ENCODE measurements at places on chromosomes 11 and 22. TPM values are rescaled to one million over a fixed set of nuclear protein-coding genes. Genes with fewer than 3 reads are reported as not detected.

GRCh38 chr11:124026498-124026897, at the start of gene OR10G8:
OR10G8 (plus strand) TSS chr11:124026798; CDS start chr11:124029623, 2,825 bp downstream.
- DNase-seq, result no peak

The CYP2D6 gene
- 0.37 TPM for total RNA-seq

GRCh38 chr22:18091916-18092526, 14.2 kb downstream of the PEX26 start:
- peak; percentile 88 for DNase-seq

GRCh38 chr11:37988031-37988430, 1390.0 kb upstream of the RAG2 start:
- no peak for DNase-seq

The SCUBE2 gene
- total RNA-seq, result 2.5 TPM

DNA sequence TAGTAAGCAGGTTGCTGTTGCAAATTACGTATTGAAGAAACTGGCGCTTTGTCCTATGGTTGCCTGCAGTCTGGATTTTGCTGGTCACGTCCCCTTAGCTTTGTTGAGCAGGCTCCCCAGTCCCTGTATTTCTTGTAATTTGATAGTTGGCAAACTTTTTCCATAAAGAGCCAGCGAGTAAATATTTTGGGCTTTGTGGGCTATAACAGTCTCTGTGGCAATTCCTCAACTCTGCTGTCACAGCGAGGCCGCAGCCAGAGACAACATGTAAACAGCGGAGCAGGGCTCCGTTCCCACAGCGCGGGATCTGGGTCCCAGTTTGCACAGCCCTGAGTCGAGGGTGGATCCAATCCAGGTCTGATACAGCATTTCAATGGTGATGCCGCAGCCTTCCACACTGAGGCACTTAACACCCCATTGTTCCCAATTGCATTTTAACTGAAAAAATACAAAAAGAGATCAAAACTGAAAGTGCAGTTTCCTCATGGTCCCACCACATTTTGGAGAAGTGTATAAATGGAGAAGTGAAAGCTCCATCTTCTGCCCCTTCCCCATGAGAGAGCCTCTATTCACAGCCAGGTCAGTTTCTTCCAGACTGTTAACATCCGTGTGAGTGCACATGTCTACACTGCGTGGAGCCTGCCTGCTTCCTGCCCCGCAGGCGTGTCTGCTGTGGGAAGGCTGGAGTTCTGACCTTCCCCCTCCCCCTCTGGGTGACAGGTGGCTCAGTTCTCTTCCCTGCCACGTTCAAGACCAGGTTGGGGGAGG, 89.1 kb downstream of the RPS6KA4 start:
- peak; percentile 80 for DNase-seq

DNA sequence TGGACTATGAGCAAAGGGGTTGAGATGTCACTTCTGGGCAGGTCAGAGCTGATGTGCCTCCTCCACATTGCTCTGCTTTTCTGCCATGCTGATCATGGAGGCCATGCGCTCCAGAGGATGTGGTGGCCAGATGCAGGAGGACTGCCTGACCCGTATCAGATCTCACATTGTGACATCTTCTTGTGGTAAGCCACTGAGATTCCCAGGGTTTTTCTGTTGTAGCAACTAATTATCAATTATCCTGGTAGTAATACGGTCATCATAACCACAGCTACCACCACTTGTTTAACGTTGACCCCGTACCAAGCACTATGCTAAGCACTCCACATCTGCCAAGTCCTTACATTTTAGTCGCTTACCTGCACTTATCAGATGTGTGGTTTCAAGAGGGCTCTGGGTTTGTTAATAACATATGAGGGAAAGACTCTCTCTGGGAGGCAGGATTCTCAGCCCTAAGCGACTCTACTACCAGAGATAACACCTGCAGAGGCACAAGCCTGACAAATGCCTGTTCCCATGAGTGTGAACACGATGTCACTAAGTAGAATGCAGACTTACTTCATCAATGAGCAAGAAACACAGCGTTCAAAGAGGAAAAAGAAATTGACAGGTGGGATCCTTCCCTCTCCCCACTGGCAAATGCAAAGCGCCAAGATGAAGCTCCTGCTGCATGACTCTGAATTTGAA, 63.6 kb upstream of the TIMP3 start:
- DNase-seq, result no peak

GRCh38 chr11:113317339-113317738, 3.0 kb downstream of the TTC12 start:
- DNase-seq, result no peak

DNA sequence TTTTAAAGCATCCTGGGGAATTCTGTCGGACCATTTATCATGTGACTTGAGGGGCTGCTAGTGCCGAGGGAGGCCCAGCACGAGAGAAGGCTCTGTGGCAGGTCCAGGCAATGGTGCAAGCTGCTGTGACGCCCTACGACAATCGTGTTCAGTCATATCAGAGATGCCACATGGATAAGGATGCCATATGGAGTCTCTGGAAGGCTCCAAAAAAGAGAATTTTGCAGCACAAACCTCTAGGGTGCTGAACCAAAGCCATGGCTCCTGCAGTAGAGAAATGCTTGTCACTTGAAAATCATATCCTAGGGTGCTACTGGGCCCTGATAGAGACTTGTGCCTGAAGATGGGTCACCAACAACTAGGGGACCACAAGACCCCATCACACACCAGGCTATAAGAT, 6.7 kb upstream of the CD6 start:
- DNase-seq, result no peak

DNA sequence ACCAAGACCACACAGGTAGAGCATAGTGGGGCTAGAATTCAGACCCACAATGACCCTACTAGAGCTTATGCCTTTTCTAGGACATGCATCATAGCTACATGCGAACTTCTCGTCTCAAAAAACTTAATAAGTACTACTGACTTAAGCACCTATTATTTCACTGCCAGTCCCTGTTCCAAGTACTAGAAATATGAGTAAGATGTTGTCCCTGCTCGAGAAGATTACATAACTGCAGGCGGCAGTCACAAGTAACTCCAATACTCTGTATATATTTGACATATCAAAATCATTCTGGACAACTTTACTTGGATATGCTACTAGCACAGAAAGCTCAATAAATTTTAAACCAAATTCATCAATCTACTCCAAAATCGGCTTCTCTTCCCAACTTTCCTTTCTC, 235.0 kb downstream of the TTC28 start:
- no peak for DNase-seq

GRCh38 chr11:102974552-102975280, 19.2 kb upstream of the MMP13 start:
- no peak for DNase-seq

DNA sequence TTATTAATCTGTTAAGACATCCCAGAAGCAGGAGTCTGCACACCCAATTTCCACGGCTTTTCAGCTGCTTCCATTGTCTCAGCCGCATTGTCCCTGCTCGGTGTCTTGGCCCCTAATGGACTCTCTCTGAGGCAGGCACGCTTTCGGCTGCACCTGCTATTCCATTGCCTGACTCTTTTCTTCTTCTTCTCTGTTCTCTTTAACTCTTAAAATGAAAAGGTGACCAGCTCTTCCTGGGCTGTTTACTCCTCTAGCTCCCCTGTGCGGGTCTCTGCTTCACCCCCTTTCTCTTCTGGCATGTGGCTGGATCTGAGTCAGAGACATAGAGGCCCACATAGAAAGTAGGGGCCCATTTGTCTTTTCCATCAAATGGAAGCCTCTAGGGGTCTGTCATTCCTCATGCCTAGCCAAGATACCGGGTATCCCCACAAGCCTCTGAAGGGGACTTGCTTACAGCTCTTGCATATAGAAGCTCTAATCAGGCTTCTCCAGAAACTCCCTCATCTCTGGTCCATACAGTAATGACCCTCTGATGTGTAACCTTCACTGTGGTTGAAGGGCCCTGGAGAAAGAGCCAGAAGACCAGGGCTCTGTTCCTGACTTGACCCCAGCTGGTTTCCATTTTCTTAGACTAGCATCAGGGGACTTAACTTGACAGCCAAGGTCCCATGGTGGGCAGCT, 243.9 kb downstream of the ST3GAL4 start:
- DNase-seq, result peak; percentile 6

The APOL5 gene
- not detected for total RNA-seq

- DNase-seq, result peak; percentile 92
Measured at GRCh38 chr11:1401656-1402221, 12.0 kb downstream of the BRSK2 start.

The LRRN4CL gene
- total RNA-seq, result 13.9 TPM

- no peak for DNase-seq
Measured at GRCh38 chr11:109027851-109028250, 363.0 kb downstream of the DDX10 start.

GRCh38 chr22:19550382-19550781, 26.2 kb upstream of the CLDN5 start:
- DNase-seq, result peak; percentile 13

GRCh38 chr11:62721994-62722393, 5.3 kb downstream of the HNRNPUL2 start:
- no peak for DNase-seq

- DNase-seq, result no peak
Measured at GRCh38 chr22:37295213-37295886, 13.0 kb downstream of the CYTH4 start.

DNA sequence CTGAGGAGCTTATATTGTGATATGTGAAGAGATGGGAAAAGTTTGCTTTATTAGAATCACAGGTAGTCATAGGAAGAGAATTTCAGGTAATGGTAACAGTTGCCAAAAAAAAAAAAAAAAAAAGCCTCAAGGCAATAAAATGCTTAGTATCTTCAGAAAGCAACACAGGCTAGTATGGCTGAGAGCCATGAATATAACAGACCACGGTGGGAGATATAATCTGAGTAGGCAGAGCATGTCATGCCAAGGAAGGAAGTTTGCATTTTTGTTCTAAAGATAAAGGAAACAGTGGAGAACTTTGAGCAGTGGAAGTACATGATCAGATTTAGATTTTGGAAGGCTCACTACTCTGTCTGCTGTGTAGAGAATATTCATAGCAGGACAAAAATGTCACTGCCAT, 211.4 kb downstream of the ETS1 start:
- no peak for DNase-seq

The DDX17 gene
- 323 TPM for total RNA-seq

The EMID1 gene
- total RNA-seq, result 2.4 TPM

- DNase-seq, result no peak
Measured at GRCh38 chr11:22734628-22735345, 68.4 kb downstream of the GAS2 start.

- DNase-seq, result no peak
Measured at GRCh38 chr11:34194576-34195335, 89.3 kb downstream of the NAT10 start.

- peak; percentile 97 for DNase-seq
Measured at GRCh38 chr22:26672590-26673468, 15.4 kb downstream of the MIAT start.

The IL17RA gene
- 21.8 TPM for total RNA-seq

- DNase-seq, result no peak
Measured at GRCh38 chr22:49690454-49690853, 137.2 kb downstream of the BRD1 start.

DNA sequence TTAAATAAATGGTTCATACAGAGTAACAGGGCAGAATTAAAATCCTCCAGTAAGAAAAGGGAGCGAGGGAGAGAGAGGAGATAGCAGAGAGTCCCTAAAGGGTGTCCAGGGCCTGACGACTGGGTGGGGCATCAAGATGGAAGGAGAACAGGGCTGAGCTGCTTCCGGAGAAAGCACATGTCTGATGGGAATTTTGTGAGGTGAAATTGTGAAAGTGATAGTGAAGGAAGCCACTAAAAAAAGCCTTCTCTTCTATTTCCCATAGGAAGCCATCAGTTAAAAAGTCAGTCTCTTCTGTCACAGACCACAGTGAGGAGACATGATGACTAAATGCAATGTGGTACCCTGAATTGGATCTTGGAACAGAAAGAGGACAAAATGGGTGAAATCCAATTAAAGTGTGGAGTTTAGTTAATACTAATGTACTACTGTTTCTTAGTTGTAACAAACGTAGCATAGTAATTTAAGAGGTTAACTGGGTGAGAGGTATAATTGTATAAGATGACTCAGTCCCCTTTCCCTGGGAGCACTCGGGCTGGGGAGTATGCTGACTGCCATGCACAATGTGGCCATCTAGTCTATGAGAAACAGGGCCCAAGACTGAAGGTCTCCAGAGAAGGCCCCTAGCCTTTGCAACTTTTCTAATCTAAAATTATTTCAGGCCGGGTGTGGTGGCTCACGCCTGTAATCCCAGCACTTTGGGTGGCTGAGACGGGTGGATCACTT, 29.5 kb upstream of the FCHSD2 start:
- peak; percentile 15 for DNase-seq

- peak; percentile 88 for DNase-seq
Measured at GRCh38 chr11:124762105-124762623, at the start of gene ESAM. ESAM (minus strand) TSS chr11:124762290; CDS start chr11:124762154, 136 bp downstream.

DNA sequence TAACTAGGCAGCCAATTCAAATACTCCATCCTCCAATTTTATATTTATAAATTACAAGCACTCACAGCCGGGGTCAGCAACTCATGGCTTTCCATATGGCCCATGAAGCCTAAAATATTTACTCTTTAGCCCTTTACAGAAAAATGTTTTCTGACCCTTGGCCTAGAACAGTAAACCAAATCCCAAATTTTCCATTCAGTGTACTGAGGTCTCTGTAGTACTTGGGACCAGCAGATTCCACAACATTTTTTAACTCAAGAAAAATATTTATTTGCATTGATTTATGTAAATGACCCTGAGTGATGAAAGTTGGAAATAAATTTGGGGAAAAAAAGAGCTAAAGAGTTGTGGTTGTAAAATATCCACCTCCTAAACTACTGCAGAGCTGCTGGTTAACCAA, 82.6 kb downstream of the SLC1A2 start:
- no peak for DNase-seq

DNA sequence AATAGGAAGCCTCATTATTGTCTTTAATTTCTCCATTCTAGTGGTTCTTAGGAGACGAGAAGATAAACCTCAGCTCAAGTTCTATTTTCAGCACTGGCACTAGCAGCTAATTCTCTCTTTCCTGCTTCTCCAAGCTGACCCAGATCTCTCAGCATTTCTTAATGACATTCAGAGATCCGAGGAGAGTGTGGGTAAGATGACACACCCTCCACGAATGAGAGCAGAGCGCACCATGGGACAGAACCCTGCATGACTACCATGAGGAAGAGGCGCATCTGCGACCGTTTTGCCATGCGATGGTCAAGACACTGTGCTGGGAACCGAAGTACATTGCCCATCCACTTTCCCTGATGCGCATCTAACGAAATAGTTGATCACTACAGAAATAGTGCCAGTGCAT, 241.8 kb downstream of the LARGE1 start:
- DNase-seq, result no peak

- DNase-seq, result no peak
Measured at GRCh38 chr11:131609921-131610320, 239.5 kb downstream of the NTM start.

The FBLN1 gene
- total RNA-seq, result 1,210 TPM

DNA sequence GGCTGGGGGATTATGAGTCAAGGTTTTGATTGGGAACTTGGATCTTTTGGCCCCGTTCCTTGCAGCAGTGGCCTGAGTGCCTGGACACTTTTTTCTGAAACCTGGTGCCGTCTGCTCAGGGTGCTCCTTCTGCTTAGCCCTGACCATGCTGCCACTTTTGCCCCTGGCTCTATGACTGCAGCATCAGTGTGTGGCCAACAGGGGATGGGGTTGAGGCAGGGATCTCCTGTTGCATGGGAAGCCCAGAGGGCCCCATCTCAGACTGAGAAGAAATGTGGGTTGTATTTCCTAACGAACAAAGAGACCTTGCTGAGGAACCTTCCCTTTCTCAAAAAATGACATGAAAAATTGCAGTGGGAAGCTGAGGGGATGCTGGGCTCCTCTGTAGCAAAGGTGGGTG, 18.7 kb downstream of the POU2F3 start:
- no peak for DNase-seq

All from posterior vena cava (tissue), 2 donors.